ENCODE measurements at places on chromosomes 2 and 18.

GRCh38 chr2:234669621-234670020 is 172.7 kb upstream of the ARL4C start:
- DNase-seq = no peak

DNA sequence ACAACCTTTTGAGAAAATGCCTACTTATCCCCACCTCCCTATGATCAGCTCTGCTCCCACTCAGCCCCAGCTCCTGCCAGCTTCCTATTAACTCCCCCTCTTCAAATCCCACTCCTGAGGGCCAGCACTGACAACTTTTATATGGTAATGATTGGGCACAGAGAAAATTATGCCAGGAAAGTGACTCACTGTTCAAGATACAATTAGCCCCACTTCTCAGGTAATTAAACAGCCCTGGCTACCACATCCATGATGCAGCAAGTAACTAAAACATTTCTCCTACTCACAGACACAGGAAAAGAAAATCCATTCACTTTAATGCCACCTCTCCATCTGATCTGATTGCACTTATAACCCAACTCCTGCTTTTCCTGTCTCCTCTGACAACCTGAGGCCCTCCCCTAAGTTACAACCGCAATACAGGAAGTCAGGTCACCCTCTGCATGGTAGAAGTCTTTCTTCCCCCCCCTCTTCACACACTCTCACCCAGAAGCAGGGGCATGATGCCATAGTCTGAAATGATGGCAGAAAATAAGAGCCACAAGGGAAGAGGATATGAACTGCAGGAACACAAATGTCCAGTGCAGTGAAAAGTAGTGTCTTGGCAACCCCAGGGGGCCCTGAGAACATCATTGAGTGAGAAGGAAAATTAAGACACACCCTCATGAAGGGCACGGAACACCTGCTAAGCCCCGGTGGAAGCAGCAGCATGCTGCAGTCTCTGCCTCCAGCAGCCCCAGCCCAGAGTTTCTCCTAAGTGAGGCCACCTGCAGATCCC is 54.4 kb downstream of the STK39 start:
- DNase-seq = no peak

GRCh38 chr2:101003278-101003775 is 1.2 kb downstream of the RPL31 start:
- DNase-seq = no peak

DNA sequence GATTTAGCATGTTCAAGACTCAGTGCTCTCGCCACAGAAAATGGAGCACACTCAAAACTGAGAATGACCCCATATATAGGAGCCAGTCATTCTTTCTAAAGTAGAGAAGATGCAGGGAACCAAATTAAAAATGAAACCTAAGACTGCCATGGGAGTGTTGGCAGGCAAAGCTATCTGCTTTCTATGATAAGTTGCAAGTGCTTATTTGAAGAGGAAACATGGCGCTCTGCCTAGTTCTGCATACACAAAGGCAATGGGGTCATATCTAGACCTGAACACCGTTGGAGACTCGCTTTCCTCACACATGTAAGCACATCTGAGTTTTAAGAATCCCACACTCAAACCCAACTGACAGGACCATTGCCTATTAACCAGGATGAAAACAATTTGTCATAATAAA is 292.5 kb downstream of the ALK start:
- DNase-seq = no peak

GRCh38 chr18:24600076-24600654 is 139.7 kb downstream of the HRH4 start:
- no peak for DNase-seq

GRCh38 chr2:212359425-212360067 is 179.1 kb downstream of the ERBB4 start:
- no peak for DNase-seq

DNA sequence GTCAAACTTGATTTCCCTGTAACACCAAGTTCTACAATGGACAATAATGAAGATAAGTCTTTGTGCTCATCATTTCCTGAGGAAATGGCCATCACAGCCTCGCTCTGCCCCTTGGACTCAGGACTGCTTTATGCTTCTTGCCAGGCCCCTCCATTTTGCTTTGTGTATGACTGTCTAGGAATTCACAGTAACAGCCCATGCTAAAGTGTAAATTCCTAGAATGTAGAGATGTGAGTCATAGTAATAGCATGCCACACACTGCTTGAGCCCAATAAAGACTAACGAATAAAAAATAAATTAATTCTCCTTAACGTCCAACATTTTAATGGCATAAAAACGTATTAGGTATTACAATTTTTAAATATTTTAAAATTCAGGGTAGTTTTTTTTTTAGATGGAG is 226.5 kb downstream of the PID1 start:
- DNase-seq = no peak

DNA sequence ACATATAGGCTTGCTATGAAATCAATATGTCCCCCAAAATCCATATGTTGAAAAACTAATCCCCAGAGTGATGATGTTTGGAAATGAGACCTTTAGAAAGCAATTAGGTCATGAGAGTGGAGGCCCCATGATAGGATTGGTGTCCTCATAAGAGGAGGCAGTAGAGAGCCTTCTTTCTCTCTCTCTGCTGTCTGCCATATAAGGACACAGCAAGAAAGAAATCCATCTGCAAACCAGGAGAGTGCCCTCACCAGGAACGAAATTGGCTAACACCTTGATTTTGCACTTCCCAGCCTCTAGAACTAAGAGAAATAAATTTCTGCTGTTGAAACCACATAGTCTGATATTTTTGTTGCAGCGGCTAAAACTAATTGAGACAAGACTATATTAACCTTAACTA is 89.5 kb downstream of the NBAS start:
- DNase-seq = no peak

DNA sequence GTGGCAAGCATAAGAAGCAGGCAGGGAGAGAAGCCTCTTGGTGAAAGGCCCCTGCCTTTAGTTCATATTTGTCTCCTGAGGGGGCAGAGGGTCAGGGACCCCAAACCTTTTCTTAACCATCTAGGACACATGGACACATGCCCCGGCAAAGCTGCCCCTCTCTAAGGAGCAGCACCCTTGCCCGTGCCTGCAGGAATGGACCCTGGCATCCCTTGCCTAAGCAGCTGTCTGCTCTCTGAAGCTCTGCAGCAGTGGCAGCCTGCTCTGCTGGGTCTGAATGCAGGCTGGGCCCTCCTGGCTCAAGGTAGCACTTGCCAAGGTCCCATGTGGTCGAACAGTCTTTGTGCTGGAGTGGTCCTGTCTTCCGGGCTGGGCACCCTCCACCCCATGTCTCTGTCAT is 174.4 kb downstream of the CELF4 start:
- DNase-seq = no peak

- DNase-seq = no peak
These were observed 65.1 kb upstream of the YWHAQ start for GRCh38 chr2:9695941-9696340.

GRCh38 chr2:180601016-180601415 is 379.4 kb upstream of the UBE2E3 start:
- no peak for DNase-seq

- no peak for DNase-seq
These were observed 8.7 kb upstream of the ACVR2A start for GRCh38 chr2:147836099-147836498.

GRCh38 chr2:42613281-42614064 is 45.0 kb downstream of the MTA3 start:
- no peak for DNase-seq

- no peak for DNase-seq
These were observed 753 bp upstream of the HOXD3 start for GRCh38 chr2:176156301-176156806.

- no peak for DNase-seq
These were observed 39.9 kb upstream of the KIDINS220 start for GRCh38 chr2:8877332-8877731.

GRCh38 chr18:56890632-56891031 is 239.5 kb downstream of the WDR7 start:
- DNase-seq = no peak

GRCh38 chr2:197435598-197436420 is 981 bp upstream of the SF3B1 start:
- DNase-seq = no peak

- DNase-seq = no peak
These were observed 44.5 kb upstream of the MAP4K3 start for GRCh38 chr2:39481611-39482010.

DNA sequence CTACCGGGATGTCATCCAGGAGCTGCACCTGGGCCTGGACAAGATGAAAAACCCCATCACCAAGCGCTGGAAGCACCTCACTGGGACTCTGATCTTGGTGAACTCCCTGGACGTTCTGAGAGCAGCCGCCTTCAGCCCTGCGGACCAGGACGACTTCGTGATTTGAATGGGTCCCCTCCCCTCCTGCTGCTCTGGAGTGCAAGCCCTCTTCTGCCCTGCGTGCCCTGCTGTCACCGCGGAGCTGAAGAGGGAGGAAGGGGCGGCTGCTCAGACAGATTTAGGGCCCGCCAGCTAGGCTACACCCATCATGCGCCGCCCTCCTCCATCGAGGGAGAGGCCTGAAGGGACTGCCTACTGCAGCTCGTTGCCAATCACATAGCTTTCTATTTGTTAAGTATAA is 101.8 kb downstream of the SH3BP4 start:
- no peak for DNase-seq

DNA sequence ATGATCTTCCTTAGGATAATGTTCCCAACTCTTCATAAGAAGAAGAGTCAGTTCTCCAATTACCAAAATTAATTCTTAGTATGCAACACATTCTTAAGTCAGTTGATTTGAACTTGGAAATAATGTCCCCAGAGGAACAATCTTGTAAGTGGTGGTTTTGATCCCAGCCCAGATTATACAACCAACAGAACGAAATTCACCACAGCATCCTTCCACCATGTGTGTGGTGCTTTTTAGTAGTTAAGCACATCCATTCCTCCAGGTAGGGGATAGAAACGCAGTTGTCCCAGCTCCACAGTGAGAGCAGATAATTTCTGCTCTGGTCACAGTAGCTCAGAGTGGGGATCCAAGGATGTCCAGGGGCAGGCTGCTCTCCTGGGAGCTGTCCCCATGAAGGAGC is 161.7 kb upstream of the SLC39A10 start:
- no peak for DNase-seq

DNA sequence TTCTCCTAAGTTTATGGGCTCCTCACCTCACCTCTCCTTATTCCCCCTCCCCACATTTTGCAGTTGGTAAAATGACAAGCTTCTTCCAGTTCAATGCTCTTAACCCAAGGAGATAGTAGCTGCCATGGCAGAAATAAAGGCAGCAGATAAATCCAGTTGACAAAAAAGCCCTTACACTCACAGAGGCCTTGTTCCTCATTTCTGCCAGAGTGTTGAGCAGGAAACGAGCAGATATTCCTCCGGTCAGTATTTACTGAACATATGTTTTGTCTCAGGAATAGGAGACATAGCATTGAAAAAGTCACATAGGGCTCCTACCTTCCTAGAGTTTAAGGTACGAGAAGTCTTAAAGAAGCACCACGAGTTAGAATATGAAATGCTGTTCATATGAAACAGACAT is 493.7 kb upstream of the TNP1 start:
- DNase-seq = no peak

- DNase-seq = no peak
These were observed 1.7 kb upstream of the CNDP1 start for GRCh38 chr18:74532511-74533025.

DNA sequence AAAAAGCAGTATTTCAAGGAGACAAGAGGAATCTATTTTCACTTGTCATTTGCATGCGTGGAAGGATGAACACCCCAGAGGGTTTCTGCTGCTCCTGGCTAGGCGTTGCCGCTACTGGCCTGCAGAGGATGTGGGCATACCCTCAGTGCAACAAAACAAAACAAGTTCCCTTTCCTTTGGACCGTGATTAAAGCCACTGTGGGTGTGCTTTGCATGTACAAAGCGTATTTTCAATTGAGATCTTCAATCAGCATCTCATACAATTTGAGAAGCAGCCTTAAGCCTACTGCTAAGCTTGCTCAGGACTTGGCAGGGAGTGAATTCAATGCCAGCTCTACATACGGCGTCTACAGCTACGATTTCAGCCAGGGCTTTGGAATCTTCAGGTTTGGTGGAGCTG is 298.4 kb downstream of the LPIN1 start:
- no peak for DNase-seq

GRCh38 chr2:124048664-124049063 is 23.6 kb downstream of the CNTNAP5 start:
- DNase-seq = no peak

DNA sequence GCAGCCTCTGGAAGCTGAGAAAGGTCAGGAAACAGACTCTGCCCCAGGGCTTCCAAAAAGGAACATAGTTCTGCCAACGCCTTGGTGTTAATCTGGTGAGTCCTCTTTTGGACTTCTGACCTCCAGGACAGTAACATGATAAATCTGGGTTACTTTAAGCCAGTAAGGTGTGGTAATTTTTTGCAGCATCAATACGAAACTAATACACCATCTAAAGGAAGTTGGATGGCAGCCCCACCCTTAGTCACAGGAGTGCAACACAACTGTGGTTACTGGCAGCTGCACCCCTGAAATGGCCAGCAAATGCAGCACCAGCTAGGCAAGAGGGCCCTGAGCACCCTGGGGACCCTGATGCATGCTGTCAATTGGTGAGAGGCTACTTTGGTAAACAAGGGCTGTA is 25.8 kb downstream of the CREG2 start:
- no peak for DNase-seq

DNA sequence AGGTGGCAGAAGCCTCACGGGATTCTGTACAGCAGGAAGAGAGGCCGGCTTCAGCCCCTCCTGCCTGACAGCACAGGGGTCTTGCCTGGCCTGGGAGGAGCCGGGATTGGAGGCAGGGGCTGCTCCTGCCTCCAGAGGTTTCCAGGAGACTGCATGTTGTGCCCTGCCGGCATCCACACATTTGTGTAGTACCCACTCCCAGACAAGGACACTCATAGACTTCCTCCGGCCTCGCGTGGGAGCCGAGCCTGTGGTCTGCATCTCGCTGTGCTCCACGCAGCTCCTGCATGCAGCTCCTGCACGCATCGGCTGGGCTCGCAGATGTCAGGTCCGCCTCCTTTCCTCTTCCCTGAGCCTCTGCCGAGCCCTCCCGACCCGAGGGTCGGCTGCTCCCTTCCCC is 34.7 kb downstream of the TPO start:
- DNase-seq = no peak

GRCh38 chr2:120605231-120605935 is 130.3 kb upstream of the GLI2 start:
- DNase-seq = no peak

DNA sequence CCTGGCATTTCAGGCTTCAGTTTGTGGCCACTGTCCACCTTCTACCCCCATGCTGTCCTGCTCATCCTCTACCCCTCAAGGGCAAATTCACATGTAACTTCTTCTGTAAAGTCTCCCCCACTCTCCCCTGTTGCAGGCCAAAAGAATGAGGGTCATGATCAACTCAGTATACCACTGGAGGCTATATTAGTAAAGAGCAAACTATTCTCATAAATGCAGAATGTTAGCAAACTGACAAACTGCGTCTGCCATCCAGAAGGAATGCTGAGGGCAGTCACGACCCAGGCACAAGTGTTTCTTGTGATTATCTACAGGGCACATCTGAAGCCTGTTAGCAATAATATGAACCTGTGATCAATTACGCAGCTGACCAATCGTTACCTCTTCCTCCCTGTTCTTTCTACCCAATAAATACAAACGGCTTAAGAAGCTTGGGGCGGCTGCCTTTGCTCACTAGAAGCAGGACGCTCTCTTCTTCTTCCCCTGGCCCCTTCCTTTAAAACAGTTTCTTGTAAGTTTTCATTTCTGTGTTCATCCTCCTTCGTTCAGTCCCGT is 58.3 kb downstream of the SEPTIN10 start:
- DNase-seq = no peak

GRCh38 chr18:59990121-59990823 is 90.5 kb downstream of the PMAIP1 start:
- DNase-seq = no peak

Data from stimulated activated CD8-positive, alpha-beta memory T cell treated with anti-CD3 and anti-CD28 coated beads, Interleukin-7, amount 100 ng/mL, for 4 hours (primary cell).